ENCODE measurements at places on chromosomes 11 and 22.
A peak's percentile ranks its signal among the peaks of the same experiment; 100 is the strongest.

DNA sequence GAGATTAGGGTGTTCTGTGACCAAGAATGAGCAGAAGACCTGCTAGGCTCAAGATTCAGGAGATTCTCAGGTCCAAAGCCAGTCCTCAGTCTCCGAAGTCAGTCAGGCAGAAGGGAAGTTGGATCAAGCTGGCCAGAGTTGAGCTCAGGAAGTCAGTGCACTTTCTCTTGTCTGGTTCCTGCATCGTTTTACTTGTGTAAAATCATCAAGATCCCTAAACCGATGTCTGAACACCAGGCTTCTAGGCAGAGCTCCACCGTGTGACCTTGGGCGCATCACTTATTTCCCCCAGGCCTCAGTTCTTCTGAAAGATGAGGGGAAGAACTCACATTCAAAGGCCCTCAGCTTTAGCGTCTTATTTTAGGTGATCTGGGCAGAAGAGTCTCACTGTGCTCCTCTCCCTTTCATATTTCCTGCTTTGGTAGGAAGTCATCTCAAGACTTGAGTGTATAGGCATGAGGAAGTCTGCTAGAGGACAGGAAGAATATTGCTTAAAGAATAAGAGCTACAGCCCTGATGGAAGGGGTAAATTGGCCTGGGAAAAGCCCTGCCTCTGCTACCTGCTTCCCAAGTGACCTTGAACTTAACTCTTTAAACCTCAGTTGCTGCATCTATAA lies 20.2 kb downstream of the NF2 start:
- DNase-seq = no peak

DNA sequence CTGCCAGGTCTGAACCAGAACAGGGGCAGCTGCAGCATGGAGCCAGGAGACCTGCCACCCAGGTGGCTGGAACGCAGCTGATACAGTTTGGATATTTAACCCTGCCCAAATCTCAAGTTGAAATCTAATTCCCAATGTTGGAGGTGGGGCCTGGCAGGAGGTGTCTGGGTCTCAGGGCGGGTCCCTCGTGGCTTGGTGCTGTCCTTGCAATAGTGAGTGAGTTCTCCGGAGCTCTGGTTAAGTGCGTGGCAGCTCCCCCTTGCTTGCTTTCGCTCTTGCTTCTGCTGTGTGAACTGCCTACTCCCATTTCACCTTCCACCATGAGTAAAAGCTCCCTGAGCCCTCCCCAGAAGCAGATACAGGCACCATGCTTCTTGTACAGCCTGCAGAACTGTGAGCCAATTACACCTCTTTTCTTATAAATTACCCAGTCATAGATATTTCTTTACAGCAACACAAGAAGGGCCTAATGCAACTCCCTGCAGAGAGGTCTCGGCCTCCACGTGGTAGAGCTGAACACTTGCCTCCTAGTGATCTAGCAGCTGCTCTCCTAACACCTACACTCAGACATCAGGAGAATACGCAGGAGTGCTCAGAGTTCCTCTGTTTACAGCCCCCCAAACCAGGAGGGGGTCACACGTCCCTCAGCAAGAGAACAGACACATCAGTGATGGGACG lies 203.7 kb downstream of the CTTN start:
- no peak for DNase-seq

DNA sequence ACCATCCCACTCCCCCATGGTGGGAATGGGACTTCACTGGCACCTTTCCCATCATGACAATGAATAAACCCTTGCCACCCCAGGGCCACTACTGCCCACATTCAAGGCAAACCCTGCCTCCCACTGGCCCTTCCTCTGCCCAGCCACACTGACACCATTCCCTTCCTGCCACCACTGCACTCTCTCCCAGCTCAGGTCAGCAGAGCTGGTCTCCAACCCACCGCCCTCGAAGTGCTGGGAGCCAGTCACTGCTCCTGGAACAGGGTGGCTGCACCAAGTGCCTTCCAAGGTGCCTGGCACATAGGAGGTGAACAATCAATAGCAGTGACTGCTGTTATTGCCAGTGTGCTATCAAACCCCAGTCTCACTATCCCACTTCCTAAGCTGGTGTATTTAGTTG lies 27.1 kb downstream of the PRDM10 start:
- DNase-seq = no peak

GRCh38 chr22:32200752-32201151 lies 4.1 kb downstream of the RFPL2 start:
- no peak for DNase-seq

DNA sequence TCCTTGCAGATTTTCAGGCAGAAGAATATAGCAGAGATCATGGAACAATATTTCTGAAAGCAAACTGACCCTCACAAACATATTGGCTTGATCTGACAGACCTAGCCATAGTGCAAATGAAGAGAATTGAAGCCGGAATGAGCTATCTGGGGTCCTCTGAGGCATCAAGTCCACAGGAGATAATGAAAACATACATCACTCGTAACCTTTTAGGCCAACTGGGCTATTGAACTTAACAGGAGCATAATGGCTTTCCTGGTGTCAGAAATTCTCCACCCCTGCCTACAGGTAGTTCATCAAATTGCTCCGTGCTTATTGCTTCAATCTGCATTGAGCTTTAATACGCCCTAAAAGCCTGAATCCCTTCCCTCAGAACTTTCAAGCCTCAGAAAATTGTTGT lies 1414.6 kb upstream of the TENM4 start:
- no peak for DNase-seq

DNA sequence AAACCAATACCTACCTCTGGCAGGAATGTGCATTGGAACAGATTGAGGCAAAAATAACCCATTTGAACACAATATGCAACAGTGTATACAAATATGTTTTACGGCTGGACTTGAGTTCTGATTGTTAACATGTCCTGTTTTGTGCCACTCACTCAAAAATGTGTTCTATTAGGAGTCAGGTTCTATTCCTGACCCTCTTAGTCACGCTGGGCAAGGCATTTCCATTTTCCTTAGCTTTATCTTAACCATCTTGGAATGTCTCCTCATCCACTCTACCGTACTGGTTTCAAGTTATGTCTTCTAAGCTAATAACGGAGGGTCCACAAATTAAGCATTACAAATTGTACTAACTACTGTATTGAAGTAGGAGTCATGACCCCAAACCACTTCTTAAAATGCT lies 78.6 kb downstream of the MAML2 start:
- no peak for DNase-seq

DNA sequence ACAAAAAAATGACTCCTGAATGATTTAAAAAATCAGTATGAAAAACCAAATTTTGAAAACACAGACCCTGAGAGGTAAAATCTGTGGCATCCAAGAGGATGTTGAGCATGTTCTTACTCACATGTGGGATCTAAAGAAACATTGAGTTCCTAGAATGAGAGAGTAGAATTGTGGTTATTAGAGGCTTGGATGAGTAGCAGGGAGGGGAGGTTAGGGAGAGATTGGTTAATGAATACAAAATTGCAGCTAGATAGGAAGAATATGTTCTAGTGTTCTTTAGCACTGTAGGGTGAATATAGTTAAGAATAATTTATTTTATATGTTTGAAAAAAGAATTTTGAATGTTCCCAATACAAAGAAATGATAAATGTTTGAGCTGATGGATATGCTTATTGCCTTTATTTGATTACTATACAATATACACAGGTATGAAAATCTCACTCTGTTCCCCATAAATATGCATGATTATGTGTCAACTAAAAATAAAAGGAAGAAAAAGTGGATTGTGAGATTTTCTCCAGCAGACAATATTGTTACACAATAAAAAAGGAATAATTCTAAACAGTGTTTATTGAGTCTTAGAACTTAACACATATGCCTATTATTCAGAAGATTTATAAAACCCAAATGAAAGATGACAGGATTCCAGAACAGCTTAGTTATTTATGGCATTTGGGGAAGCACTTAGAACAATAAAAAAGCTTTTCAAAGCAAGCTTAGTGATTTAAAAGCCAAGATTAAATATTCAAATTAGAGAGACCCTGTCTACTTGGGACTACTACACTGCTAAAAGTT lies 28.7 kb downstream of the MS4A2 start:
- DNase-seq = no peak

DNA sequence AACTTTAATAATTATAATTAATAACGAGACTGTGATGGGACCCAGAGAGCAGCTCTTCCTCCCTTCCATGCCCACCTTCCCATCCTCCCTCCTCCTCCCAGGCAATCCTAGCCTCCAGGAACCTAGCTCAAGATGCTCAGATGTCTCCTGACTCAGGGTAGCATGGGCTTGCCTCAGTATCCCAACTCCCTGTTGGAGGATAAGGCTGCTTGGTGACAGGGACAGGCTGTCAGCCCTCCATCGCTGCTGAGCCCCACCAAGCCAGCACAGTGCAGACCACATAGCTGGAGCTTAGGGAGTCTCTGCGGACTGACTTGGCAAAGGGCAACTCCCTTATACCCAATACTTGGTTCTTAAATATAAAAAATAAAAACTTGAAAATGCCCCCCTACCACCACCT lies 11.5 kb downstream of the MYH9 start:
- DNase-seq = no peak

DNA sequence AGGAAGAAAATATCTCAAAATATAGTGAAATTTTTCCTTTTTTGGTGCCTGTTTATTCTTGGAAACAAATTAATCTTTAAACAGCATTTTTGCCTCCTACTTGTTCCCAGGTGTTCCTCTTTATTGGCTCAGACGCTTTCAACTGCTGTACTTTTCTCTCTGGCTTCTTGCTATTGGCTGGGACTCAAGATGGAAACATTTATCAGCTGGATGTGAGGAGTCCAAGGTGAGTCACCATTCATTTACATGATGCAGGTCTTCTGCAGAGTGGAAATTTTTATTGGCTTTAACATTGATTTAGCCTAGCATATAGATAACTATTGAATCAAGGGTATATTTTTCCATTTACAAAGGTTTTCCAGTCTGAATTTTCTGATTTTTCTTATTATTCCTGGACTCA lies 34.4 kb upstream of the DNAJB13 start:
- DNase-seq = no peak

GRCh38 chr11:47986742-47987141 lies 6.4 kb downstream of the PTPRJ start:
- no peak for DNase-seq

DNA sequence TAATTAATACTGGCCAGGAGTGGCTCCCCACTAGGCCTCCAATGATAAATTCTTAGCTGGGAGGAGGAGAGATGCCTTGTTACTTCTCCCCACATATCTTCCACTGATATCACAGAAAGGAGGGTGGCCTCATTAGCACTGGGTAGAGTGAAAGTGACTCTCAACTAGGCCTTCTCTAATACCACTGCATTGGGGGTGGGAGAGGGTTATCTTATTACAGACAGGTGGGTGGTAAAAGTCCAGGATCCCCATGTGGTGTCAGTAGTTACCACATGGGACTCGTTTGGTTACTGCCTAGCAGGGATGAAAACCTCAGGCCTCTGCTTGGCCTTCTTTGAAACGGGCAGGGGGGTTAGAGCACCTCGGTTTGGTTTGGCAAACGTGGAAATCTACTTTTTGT lies 167.3 kb downstream of the UVRAG start:
- DNase-seq = no peak

- no peak for DNase-seq
Measured at GRCh38 chr11:44143987-44144909, 48.8 kb downstream of the EXT2 start.

DNA sequence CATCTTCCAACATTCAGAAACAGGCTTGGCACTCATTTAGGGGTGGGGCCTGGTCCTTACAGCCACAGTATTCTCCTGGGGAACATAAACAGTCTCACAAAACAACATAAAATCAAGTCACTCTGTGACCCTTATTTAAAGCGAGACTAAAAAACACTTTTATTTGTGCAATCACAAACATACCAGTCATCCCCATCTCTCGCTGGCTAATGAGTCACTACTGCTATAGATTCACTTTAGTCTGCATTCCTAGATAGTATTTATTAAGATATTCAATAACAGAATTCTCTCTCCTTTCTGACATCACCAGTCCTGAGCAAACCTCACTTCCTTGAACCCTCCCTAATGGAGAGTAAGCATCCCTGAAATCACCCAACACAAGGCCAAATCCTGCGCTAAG lies 68.0 kb downstream of the ZBTB44 start:
- DNase-seq = no peak

DNA sequence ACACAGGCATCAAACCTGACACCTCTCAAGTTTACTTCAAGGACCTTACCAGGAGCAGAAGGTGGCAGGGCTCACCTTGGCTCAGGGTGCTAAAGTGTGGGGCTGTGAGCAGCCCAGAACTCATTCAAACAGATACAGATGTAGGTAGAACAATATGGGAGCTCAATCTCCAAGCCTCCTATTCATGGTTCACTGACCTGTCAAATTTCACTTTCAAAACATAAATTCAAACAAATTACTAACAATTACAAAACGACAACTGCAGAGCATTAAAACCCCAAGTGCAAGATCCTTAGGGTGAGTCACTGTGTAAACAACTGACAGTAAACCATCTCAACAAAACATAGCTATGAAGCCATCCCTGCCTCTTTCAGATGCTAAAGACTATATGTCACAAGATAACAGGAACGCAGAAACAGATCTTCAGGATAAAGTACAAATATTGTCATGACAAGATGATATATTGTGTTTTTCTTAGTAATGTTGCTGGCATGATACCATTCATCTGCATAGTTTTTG lies 303.5 kb upstream of the ANO3 start:
- no peak for DNase-seq

GRCh38 chr11:107504981-107505380 lies 47.4 kb upstream of the CWF19L2 start:
- no peak for DNase-seq

DNA sequence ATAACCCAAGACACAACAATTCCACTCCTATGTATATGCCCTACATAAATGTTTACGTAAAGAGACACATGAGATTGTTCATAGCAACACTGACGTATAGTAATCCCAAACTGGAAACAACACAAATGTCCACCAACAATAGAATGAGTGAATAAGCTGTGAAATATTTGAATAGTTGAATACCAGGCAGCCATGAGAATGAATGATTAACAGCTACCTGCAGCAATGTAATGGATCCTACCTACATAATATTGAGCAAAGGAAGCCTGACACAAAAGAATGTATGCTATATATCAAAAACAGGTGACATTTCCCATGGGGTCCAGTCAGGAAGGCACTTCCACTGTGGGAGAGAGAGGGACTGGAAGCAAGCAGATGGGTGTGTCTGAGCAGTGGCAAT lies 92.8 kb upstream of the LINC01488 start:
- no peak for DNase-seq

- DNase-seq = peak; percentile 32
Measured at GRCh38 chr11:10498022-10498400, 42.9 kb downstream of the AMPD3 start.

- DNase-seq = no peak
Measured at GRCh38 chr11:41866525-41866924, 407.1 kb upstream of the LRRC4C start.

- no peak for DNase-seq
Measured at GRCh38 chr11:61972112-61972671, 4.8 kb upstream of the FTH1 start.

GRCh38 chr11:118705111-118705741 lies 25.8 kb upstream of the TREH start:
- DNase-seq = no peak

DNA sequence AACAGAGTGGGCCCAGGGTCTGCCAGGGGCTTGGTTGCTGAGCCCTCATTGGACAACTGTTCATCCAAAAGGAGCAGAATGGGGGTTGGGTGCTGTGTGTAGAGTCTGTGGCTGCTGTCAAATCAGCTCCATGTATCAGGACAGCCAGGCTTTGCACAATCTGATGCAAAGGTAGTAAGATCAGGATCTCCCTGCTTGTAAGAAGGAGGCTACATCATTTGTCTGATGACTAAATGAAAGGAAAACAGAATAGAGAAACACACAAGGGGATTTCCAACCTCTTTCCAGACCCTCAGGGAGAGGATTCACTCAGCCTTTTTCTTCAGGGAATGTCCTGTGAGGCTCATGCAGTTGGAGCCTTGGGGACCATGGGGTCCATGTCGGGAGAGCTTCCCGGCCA lies 7.2 kb downstream of the MICAL2 start:
- DNase-seq = no peak

GRCh38 chr22:21921729-21922128 lies 30.9 kb downstream of the PPM1F start:
- no peak for DNase-seq
